ENCODE measurements at places on chromosomes 11 and 22.

GRCh38 chr11:122877732-122878131, 4.8 kb upstream of the JHY start:
- DNase-seq = no peak

GRCh38 chr11:117814766-117815261, 9.7 kb downstream of the FXYD2 start:
- no peak for DNase-seq

DNA sequence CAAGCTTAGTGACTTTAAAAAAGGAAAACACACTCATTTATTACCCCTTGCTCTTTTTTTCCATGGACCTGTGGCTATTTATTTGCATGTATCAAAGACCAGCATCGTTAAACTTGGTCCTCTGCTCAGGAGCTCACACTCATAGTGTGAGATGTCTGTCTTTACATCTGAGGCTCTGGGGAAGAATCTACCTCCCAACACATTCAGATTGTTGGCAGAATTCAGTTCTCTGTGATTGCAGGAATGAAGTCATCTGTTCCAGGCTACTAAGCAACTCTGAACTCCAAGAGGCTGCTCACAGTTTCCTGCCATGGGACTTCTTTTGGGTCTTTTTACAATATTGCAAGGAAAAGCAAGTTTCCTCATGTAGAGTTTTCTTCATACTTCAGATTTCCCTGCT, 138.8 kb downstream of the LRRC4C start:
- no peak for DNase-seq

GRCh38 chr22:16914006-16914405, 88.8 kb upstream of the XKR3 start:
- no peak for DNase-seq

GRCh38 chr11:67306769-67307544, 3.6 kb downstream of the SSH3 start:
- DNase-seq = no peak

DNA sequence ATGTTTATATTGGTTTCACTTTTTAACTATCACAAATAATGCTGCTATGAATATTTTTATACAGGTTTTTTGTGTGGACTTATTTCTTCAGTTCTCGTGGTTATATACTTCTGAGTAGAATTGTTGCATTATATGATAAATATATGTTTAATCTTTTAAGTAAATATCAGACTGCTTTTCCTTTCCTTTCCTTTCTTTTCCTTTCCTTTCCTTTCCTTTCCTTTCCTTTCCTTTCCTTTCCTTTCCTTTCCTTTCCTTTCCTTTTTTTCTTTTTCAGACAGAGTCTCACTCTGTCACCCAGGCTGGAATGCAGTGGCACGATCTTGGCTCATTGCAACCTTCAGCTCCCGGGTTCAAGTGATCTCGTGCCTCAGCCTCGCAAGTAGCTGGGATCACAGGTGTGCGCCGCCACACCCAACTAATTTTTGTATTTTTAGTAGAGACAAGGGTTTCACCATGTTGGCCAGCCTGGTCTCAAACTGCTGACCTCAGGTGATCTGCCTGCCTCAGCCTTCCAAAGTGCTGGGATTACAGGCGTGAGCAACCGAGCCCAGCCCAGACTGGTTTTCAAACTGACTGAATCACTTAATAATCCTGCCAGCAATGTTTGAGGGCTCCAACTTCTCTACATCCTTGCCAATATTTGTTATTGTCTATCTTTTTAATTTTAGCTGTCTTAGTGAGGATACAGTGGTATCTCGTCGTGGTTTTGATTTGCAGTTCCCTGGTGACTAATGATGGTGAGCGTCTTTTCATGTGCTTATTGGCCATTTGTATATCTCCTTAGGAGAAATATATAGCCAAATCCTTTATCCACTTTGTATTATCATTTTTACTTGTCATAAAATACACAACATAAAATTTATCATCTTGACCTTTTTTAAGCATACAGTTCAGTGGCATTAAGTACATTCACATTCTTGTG, 21.9 kb downstream of the HTR3B start:
- DNase-seq = no peak

- DNase-seq = no peak
Measured at GRCh38 chr22:17695986-17696385, 57.4 kb downstream of the BCL2L13 start.

- no peak for DNase-seq
Measured at GRCh38 chr11:21485006-21485405, 707.9 kb upstream of the ANO5 start.

DNA sequence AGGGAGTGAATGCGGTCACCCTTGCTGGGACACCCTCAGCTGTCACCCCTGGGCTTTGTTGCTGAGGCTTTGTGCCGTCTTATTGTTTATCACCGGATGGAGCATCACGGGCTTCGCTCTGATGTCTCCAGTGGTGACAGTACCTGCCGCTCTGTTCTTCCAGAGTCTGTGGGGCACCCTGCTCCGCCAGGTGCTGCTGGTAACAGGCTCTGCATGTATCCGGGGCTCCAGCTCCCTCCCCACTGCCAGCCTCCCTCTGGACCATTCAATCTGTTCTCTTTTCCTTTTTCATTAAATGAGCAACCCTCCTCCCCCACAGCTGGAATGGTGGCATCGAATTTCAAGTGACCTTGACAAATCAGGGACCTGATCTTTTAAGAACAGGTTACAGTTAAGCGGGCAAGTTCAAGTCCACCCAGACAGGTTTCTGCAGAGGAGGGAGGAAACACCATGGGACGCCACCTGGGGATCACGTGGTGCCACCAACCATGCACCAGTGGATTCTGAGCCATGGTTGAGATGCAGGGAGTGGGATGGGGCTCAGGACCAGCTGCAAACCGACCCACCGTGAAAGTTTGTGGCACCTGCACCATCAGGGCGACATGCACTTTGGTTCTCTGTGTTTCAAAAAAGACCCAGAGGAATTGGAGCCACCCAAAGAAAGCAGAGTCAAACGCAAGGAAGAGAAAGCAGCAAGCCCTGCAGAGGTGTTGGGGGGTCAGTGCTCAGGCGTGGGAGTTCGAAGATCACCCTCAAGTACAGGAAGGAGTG, 89.3 kb downstream of the BCR start:
- DNase-seq = no peak

- DNase-seq = peak; percentile 18
Measured at GRCh38 chr11:63536669-63537292, at the start of gene PLAAT4. PLAAT4 (plus strand) TSS chr11:63536808; CDS start chr11:63536869, 61 bp downstream.

- no peak for DNase-seq
Measured at GRCh38 chr11:71976551-71976950, 22.2 kb upstream of the IL18BP start.

- no peak for DNase-seq
Measured at GRCh38 chr22:33110562-33111163, 52.5 kb upstream of the SYN3 start.

DNA sequence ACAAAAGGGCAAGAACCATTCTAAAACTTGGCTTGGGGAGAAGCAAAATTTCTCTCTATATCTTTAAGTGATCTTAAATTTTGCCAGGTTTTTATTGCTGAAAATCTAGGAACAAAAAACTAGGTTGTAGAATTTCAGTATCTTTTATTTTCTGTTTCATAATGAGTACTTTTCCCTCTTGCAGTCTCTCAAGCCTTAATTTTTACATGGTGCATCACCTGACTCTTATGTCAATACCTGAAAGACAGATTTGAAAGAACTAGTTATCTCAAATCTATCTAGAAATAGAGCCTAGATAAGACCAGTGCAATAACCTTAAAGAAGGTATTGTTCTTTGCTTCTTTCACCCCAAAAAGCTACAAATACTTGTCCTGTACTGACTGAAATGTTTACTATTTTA, 122.1 kb downstream of the TRIM44 start:
- DNase-seq = no peak

GRCh38 chr11:47552566-47553405, at the start of gene CELF1:
CELF1 (minus strand) TSS chr11:47553132; CDS start chr11:47499523, 53,609 bp downstream.
- peak; percentile 43 for DNase-seq
